NK-92 treated with Interleukin-12 subunit alpha and Interleukin-12 subunit beta, amount 100 ng/mL, for 24 hours (cell line): ENCODE measurements at places on chromosomes 16 and 17.

GRCh38 chr17:39913989-39914388 lies 4.4 kb downstream of the GSDMB start:
- no peak for DNase-seq

DNA sequence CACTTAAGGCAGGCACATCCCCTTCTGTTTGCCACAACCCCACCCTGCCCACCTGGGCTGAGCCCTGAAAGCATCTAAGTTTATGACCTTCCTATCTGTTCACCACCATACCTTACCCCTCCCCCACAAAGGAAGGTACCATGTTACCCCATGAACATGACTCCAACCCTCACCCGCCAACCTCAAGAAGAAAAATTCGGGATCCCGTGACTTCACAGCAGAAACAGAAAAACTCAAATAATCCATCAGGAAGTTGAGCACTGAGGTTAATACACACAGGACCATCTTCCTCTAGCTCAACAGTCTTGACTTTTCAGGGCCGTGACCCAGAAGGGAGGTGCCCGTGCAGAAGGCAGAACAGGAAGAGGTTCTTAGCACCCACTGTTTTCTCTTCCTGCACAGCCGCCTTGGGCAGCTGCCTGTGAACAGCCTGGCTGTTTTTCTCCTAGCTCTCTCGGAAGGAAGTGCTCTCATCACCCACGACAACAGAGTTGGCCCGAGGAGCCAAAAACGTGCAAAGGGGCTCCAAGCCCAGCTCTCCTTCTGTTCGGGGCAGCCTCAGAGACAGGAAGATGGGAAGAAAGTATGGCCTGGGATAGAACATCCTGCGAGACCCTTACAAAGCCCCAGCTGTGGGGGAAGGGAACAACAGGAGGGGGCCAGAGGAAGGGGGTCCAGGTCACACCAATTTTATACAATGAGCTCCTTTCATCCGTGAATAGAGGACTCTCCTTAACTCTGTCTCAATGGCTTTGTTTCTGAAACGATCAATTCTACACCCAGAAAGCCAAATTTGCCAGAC lies 101.1 kb downstream of the XYLT1 start:
- DNase-seq: peak; percentile 75

DNA sequence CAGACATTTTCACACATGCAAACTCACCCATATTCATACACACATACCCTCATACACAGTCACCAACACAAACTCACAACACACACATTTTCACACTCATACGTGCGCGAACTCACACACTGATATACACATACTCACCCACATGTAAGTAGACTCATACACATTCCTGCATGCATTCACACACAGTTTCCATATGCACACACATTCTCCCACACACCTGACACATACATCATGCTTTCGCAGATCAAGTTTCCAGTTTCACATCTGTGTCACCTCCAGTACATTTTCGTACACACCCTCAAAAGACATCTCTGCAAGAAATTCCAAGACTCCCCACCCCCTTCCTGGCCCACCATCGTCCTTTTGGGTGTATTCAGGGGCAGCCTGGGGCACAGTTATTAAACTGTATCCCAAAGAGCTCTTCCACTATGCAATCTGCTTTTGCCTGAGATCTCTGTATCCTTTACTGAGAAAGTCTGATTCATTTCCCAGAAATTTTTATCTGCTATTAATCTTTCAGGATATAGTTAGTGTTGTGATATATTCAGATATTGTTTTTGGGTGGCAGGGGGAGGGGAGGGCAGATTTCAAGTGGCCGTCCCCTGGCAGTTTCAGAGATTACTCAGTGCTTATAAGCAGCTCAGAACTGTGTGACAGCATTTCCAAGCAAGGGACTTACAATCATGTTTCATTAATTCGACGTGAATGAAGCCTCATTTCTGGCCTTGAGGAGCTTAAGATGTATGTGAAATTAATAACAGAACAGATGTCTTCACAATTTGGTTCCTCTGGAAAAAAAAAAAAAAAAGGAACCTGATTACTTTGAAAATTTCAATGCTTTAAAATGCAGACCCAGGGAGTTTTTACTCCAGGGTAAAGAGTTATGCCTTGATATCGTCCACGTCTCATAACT lies 35.3 kb upstream of the MMP2 start:
- DNase-seq: no peak

GRCh38 chr16:57276596-57276995 lies 7.9 kb downstream of the PLLP start:
- no peak for DNase-seq

GRCh38 chr17:28471531-28472342 lies 1.7 kb upstream of the SLC13A2 start:
- DNase-seq: no peak

DNA sequence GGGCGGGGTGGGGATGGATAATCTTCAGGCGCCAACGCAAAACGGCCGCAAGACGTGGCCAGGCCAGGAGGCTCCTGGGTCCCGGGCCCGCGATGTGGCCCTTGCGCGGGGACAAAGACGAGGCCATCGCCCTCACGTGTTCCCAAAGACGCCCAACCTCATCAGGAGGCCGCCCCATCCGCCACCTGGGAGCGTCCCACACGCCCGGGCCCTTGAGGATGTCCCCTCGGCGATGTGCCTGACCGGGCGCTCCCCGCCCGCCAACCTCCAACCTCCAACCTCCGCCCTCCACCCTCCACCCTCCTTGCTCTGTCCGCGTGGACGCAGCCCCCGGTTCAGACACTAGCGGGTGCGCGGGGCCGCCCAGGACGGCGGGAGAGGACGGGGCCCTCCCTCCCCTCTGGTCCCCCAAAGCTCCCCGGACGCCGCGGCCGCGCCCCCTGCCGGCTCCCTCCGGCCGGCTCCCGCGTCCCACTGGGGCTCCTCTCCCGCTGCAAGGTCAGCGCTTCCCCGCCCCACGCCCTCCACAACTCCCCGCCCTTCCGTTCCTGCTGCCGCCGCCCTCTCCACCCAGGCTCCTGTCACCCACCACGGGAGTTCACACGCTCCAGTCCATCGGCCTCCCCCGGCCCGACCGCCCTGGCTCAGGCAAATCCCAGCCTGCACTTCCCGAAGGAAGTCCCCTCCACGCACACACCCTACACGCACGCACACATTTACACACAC lies 250.8 kb upstream of the RPL38 start:
- DNase-seq: no peak

- DNase-seq: no peak
Observed at GRCh38 chr16:23119570-23119969, 29.7 kb downstream of the USP31 start.

DNA sequence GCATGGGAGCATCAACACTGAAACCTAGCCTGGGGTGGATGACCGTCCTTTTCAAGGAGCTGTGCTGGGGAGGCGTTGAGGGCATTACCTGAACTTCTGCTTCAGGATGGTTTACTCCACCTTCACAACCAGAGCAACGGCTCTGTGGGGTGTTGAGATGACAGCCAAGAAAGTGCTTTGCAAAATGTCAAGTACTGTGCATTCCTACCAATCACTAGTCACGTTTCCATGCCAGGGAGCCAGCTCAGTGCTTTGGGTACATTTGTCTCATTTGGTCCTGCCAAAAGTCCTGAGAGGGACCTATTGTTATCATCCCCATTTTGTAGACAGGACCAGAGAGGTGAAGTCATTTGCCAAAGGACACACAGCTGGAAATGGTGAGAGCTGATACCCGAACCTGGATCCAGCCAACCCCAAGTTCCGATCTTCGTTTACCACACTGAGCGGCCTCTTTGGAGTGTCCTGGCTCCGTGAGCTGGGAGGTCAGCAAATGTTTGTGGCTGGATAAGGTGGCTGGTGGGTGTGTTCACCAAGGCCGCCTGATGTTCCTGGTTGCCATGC lies 61.6 kb downstream of the IRF8 start:
- DNase-seq: no peak

GRCh38 chr17:30005709-30006320 lies 64.4 kb downstream of the EFCAB5 start:
- no peak for DNase-seq

DNA sequence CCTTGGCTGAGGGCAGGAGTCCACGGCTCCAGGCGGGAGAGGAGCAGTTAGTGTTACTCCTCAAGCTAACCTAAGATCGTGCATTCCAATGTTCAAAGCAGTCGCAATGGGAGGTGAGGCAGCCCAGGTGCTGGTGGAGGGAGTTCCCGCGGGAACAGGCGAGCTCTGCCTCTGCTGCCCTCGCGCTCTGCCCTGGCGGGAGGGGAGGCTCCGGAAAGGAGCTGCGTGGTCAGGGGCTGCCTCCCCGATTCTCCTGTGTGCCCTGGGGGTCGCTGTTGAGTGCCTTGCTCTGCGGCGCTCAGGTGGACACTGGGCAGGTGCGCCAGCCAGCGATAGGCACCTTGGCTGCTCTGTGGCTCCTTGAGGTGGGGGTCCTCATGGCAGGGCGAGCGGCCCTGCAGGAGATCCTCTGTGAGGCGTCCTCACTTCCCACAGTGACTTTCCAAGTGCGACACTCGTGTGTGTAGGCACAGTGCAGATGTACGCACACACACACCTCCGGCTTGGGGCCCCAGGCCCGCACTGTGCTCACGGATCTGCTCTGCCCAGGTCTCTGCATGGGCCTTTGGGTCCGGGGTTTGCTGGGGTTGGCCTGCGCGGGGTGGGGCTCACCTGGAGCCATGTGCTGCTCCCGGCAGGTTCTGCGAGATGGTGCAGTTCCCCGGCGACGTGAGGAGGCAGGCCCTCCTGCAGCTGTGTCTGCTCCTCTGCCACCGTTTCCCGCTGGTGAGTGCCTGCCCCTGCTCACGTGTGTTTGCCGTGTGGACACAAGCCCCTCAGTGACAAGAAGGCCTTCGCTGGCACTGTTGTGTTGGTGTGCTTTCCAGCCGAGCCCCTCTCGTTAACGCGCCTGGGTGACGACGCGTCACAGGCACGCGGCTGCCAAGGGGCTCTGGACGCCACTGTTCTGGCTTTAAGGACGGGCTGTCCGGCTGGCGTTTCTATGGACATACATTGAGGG lies 97.9 kb upstream of the ZNF750 start:
- DNase-seq: no peak

DNA sequence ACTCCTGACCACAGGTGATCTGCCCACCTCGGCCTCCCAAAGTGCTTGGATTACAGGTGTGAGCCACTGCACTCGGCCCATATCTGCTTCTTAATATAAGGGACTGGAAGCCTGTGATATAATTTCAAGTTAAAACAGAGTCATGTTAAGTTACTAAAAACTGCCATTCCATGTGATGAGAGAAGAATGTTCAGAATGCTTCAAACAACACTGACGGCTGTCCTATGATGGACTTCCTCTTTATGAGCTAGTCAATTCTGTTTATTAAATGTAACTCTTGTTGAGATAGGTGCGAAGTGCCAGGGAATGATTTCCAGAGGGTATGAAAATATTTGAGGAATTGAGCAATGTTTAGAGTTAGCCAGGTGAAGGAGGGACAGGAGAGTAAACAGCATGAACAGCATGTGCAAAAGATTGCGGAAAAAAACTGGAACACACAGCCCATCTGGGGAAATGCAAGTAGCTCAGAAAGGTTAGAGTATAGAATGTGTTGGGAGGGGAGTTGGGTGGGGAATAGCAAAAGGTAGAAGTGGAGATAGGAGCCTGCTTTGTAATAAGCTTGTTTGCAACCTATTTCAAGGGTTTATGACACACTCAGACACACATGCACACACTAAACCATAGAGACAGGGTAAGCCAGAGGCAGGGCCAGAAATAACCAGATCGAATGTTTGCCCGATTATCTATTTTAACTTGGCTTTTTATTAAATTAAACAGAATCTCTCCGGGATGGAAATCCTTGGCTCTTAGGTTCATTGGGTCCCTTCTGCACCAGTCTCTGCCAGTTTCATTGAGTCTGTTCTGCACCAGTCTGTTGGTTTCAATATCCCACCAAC lies 135.6 kb upstream of the COX10 start:
- DNase-seq: no peak

GRCh38 chr17:1941272-1942065 lies 83.7 kb downstream of the RTN4RL1 start:
- no peak for DNase-seq

- DNase-seq: no peak
Observed at GRCh38 chr17:30476726-30477082, 504 bp upstream of the GOSR1 start.

- DNase-seq: no peak
Observed at GRCh38 chr17:64289741-64290141, 26.7 kb upstream of the TEX2 start.

GRCh38 chr17:55452139-55452790 lies 30.6 kb upstream of the MMD start:
- no peak for DNase-seq

GRCh38 chr16:4420505-4421105 lies 4.2 kb upstream of the CORO7 start:
- no peak for DNase-seq

DNA sequence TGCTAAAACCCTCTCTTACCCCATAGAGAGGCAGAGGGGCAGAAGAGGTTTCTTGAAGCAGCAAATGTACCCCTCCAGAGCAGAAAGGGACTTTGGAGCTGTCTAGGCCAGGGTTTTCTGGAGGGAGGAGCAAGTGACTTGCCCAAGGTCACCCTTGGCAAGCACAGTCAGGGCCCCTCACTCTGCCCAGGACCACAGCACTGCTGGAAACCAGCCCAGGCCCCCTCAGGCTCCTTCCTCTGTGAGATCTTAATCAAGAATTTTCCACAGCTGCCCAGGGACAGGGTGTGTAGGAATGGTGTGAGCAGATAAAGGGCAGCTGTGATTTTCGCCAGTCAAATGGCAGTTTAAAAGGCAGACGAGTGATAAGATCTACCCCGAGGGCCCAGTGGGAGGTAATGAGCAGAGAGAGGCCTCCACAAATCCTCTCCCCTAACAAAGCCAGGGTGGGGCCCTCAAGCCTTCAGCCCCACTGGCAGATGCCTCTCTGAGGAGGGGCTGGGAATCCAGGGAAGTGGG lies 3.9 kb upstream of the SLC12A3 start:
- DNase-seq: peak; percentile 6

DNA sequence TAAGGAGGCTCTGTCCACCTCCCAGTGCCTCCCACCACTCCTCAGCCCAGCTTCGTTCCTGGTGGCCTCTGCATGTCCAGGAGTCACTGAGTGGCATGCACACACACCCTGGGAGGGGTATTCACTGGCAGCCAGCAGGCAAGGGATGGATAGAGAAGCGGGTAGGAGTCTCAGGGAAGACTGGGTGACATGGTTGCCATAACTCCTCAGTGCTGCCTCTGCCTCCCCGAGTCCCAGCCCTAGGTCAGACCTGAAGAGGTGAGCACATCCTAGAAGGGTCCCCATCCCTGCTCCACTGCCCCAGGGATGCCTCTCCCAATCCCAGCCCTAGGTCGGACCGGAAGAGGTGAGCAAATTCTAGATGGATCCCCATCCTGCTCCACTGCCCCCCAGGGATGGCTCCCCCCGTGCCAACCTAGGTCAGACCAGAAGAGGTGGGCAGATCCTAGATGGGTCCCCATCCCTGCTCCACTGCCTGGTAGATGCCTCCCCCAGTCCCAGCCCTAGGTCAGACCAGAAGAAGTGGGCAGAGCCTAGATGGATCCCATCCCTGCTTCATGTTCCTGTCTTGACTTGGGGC lies 197.0 kb downstream of the IRF8 start:
- no peak for DNase-seq

GRCh38 chr17:80795754-80796153 lies 195.9 kb upstream of the CHMP6 start:
- no peak for DNase-seq

GRCh38 chr17:64384253-64385186 lies 6.1 kb downstream of the PECAM1 start:
- DNase-seq: peak; percentile 27
